ENCODE measurements at places on chromosomes 13 and 19.

DNA sequence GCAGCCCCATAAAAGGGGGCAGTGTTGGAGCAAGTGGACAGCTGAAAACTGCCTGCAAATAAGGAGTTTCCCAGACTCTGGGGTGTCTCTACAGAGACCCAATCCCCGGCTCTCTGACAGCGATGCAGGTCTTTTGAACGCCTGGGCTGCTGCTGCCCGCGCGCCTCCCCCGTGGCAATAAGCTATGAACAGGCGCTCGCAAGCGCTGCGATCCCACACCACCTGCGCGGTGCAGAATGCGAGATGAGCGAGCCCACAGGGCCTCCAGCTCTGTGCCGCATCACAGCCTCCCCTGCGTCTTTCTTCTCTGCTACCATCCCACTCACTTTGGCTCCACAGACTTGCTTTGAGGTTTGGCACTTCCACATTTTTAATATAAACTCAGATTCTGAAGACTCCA, 62.3 kb downstream of the KCTD15 start:
- no peak for DNase-seq

GRCh38 chr19:51386882-51387520, 773 bp downstream of the LIM2 start:
- DNase-seq = no peak

DNA sequence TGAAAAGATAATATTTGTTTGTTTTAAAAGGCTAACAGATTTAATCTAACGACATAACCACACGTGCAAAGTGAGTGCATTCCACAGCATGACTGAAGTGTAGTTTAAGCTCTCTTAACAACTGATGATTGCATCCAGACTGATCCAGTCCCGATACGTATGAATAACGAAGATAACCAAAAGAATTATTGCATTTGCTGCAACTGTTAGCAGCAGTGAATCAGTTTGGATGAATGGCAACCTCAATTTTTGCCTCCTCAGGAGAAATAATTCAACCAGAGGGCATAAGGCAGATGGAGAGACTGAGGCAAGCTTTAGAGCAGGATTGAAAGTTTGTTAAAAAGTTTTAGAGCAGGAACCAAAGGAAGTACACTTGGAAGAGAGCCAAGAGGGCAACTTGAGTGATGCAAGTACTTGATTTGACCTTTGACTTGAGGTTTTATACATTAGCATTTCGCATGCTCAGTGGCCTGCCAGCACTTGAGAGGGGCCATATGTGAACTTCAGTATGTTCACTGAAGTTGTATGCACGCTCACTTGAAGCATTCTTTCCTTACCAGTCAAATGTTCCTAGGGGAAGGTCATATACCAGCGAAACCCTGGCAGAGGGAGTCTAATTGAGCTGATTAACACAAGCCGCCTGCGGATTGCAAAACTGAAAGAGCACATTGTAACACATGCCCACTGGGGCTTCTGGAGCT, 835.0 kb upstream of the PCDH20 start:
- no peak for DNase-seq

DNA sequence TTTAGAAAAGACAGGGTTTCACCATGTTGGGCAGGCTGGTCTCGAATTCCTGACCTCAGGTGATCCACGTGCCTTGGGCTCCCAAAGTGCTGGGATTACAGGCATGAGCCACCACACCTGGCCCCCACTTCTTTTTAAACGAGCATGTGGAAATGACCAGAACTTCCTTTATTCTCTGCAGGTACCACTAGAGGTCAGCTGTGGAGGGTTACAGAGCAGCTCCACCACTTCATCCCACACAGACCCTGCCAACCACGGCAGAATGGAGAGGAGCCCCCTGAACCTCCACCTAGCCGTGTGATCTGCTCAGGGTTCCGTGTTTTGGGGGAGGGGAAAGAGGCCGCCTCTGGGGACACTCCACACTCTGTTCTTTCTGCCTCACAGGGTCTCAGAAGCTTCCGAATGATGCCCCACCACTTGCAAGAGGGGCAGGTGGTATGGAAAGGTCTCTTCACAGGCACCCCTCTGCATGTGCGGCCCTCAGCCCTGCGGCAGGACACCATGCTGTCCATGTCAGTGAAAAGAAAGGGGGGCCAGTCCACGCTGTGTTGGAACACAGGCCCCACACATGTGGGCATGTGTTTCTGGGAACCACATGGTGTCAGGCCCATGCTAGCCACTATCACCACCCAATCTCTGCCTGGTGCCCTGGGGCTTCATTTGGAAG, 465.0 kb downstream of the TSHZ3 start:
- no peak for DNase-seq

DNA sequence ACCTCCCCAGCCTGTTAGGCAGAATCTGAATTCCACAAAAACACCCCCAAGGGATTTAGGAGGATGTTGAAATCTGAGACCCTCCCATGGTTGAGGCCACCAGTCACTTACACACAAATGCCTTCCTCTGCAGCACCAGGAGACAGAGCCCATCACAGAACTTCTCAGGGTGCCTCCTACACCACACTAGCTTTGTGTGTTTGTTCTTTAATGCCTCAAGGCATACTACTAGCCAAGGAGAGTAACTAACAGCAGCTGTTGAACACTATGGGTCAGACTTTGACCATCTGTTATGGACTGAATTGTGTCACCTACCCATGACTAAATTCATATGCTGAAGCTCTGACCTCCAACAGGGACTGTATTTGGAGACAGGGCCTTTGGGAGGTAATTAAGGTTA, 9.5 kb upstream of the MED26 start:
- DNase-seq = no peak

DNA sequence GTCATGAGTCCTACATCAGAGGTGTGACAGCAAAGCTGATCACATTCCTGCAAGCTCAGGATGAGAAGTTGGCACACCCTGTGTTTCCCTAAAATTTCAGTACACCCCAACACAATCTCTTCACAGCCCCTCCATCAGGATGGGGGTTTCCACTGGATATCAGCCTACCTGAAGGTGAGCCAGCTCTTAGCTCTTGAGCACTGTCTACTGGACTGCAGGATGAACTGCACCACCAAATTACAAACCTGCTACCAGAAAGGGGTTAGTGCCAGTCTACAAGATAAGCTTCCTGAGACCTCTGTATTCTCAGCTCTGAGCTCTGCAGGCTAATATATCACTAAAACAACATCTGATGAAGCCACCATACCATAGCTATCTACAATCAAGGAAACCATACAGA, 1616.2 kb upstream of the SPRY2 start:
- no peak for DNase-seq

DNA sequence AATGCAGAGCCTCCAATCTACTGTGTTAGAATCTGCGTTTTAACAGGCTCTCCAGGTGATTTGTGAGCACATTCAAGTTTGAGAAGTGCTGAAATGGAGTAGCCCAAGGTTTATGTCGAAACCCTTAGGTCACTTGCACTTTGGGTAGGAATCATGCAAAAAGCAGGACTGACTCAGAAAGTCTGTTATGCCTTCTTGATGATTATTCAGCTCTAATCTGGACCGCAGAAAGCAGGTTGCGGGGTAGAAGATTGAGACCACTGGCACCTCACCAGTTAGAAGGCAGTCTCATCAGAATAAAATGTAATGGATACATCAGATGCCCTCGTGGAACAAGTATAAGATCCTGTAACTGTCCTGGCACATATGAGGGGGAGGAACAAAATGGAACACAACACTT, 326.3 kb downstream of the DCLK1 start:
- no peak for DNase-seq

- DNase-seq = no peak
Measured at GRCh38 chr13:95505986-95506385, 46.5 kb upstream of the CLDN10 start.

- no peak for DNase-seq
Measured at GRCh38 chr19:34181111-34181864, 9.0 kb downstream of the LSM14A start.

DNA sequence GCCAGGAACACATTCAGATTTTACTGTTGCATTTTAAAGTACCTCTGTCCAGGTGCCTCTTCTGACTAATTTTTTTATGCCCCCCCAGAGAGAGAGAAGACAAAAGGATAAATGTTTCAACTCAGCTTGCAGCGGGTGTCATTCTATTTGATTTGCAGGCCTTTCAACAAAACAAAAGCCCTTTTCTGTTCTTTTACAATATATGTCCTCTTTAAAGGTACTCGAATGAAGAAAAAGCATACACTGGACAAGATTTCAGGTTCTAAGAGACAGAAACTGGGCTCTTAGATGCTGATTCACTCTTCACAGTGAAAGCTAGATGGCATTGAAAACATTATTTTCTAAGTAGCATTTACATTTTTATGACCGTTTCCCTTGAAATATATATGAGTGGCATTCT, 2.9 kb upstream of the FRY start:
- no peak for DNase-seq

GRCh38 chr13:102584434-102584833, 12.4 kb upstream of the TPP2 start:
- DNase-seq = no peak

DNA sequence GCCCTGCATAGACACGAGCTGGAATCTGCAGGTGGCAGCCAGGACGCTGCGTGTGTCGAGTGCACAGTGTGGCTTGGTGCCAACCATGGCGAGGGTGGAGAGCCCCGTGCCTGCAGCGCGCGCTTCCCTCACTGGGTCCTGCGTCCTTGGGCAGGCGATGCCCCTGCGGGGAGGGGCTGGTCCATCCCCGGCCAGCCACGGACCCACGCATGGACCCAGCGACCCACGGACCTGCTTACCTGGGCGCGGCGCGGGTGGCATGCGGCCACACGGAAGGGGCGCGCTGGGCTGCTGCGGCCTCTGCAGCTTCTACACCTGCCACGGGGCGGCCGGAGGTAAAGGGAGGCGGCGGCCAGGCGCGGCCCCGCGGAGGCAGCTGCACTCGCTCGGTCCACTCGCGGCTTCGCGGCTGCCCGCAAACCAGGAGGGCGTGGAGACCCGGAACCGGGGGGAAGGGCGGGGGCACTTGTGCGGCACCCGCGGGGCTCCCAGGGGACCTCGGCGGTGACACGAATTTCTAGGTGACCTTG, 569 bp upstream of the MCF2L start:
- no peak for DNase-seq

DNA sequence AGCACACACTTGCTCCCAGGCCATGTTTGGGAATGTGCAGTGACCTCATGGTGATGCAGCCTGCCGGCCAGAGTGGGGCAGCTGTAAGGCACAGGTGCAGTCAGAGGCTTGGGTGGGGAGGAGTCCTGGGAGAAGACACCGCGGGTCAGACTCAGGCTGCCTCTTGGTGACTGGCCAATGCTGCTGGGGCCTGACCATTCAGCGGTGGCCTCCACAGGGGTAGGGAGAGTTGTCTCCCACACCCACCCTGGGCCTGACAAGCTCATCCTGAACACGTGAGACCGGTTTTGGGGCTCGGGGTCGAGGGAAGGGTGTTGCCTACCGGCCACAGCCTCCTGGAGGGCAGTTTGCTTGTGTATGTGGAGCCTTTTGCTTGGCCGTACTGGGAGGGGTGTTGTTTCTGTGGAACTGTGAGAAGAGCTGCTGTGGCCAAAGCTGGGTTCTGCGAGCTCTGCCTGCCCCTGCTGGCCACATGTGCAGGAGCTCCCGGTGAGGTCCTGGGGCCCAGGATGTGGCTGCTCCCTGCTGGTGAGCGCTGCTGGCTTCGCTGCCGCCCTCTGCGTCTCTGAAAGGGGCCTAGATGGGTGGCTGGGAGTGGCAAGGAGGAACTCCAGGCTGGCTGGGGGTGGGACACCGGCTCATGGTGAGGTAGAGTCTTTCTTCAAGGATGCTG, 22.1 kb downstream of the UPF1 start:
- no peak for DNase-seq

- DNase-seq = no peak
Measured at GRCh38 chr19:11234486-11235075, 4.8 kb upstream of the ANGPTL8 start.

DNA sequence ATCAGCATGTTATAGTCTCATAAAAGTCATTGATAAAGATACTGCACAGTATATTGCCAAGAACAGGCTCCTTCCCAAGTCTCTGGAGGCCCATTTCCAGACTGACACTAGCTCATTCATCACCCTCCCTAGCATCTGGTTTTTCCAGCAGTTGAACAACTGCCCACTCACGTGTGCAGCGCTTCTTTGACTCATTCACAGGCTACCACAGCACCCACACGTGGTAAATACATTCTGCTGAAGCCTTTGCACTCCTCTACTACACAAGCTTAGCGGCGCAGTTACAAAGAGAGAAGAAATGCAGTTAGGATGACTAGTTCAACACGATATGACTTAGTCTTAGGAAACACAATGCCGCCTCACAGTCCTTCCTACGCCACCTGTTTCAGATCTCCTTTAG, 87.7 kb downstream of the DOCK9 start:
- DNase-seq = peak; percentile 83

- DNase-seq = no peak
Measured at GRCh38 chr19:46181388-46181779, 33.3 kb downstream of the IGFL2 start.

DNA sequence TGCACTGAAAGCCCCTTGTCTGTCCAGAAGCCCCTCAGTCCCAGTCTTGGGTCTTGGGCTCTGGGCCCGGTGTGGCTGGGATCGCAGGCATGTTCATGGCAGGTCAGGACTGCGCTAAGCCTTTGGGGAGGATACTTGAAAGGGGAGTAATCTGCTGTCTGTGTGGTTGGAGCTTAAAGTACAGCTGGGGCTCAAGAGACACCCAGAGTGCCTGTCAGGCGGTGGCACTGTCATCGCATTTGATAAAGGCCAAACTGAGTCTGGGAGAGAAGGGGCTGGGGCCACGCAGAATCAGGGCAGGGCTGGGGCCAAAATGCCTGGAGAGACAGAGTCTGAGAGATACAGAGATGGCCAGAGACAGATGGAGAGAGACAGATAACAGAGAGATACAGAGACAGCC, 4.2 kb upstream of the CILP2 start:
- no peak for DNase-seq

DNA sequence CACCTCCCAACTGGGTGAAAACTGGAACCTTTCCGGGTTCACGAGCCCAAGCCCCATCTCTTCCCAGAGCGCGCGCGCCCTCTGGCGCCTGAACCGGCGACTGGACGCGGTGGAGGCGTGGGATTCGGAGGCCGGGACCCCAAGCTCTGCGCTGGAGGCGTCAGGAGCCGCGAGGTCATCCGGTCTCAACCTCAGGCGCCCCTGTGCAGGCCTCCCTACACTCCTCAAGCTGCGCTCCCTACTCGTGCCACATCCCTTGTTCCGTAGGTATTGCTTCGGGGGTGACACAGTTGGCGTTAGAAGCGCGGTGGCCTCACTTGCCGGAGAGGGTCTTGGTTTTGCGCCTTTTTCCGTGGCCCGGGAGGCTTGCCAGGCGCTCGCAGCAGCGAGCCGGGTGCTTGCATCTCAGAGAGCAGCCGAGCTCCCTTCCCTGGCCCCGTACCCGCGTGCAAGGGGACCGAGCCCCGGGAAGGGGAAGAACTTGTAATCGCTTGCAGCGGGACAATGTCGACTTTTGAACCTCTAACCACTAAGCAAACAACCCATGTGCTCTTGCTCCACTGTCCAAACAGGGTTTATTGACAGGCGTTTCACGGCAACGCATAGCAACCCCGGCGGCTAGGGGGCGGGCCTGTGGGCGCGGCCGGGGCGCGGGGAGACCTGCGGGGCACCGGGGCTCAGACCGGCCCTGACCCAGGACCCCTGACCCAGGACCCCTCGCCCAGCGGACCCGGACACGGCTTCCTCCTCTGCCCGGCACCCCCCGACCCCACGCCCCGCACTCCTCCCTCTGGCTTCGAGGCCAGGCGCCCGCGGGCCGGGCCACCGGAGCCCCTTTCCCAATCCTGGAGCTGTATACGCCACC, 8.5 kb downstream of the CDX2 start:
- DNase-seq = no peak

Measured in GM04503 (cell line).